NT2/D1 (cell line): ENCODE measurements at places on chromosomes 1 and 21.

GRCh38 chr1:84581648-84582047, 7.4 kb upstream of the CTBS start:
- no peak for DNase-seq

- no peak for DNase-seq
Measured at GRCh38 chr1:245802941-245803665, 648.3 kb downstream of the KIF26B start.

- DNase-seq = no peak
Measured at GRCh38 chr21:14545906-14546480, at the start of gene SAMSN1. Gene SAMSN1 (minus strand): TSS chr21:14546315. CDS start chr21:14546261, 54 bp downstream.

- no peak for DNase-seq
Measured at GRCh38 chr21:43726686-43727518, 8.0 kb downstream of the PDXK start.

- DNase-seq = no peak
Measured at GRCh38 chr1:13679651-13680050, 20.3 kb upstream of the PRDM2 start.

- DNase-seq = no peak
Measured at GRCh38 chr1:153903841-153904455, 18.8 kb downstream of the GATAD2B start.

GRCh38 chr1:215568299-215568692, 1.2 kb downstream of the KCTD3 start:
- no peak for DNase-seq

DNA sequence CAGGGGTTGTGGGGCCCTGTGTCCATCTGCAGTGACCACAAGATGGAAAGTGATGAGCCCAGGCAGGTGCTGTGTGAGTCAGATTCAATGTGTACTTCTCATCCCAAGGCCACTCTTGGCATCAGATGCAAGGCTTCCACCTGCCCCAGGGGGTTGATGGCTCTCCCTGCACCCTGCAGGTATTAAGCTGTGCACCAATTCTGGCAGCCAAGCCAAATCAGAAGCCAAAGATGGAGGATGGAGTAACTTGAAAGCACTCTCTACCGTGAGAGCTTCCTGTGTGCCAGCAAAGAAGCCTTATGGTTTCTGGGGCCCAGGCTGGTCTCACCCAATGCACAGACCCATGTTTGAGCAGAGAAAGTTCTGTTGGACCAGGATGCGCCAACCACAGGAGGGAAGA, 44.3 kb upstream of the TENT5C start:
- DNase-seq = no peak
